ENCODE measurements at places on chromosomes 7 and 10.

DNA sequence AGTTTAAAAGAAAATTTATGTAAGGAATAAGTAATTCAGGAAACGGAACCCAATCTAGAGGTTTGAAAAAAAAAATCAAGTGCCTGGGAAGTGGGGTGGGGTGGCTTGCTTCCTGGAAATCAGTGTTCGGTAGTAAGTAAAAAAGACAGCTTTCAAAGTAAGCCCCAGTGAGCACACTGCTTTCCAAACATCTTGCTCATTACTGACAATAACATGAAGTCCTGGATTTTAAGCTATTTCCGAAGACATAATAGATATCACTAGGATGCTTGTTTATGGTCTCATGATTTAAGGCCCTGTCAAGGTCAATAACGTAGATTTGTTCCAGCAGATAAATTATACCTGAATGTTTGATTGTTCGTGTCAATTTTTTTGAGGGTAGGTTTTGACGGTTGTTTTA is 1.3 kb downstream of the STAMBPL1 start:
- DNase-seq: no peak

- no peak for DNase-seq
These were observed 36.9 kb upstream of the VSIR start for GRCh38 chr10:71810048-71810750.

- no peak for DNase-seq
These were observed 1184.8 kb downstream of the GATA3 start for GRCh38 chr10:9239298-9239697.

DNA sequence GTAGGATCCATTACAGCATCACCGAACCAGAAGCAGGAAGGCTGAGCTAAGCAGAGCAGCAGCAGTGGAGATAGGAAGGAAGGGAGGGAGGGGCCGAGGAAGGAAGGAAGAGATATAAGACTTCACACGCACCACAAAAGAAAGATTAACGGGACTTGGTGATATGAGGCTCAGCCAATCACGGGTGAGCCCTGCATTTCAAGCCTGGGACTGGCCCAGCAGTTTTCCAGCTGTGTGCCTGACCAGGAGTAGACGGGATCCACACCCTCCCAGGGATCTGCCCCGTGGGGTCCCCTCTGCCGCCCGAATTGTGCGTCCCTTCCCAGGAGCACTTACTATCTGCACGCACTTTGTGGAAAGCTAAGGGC is 16.2 kb downstream of the ATG9B start:
- no peak for DNase-seq

DNA sequence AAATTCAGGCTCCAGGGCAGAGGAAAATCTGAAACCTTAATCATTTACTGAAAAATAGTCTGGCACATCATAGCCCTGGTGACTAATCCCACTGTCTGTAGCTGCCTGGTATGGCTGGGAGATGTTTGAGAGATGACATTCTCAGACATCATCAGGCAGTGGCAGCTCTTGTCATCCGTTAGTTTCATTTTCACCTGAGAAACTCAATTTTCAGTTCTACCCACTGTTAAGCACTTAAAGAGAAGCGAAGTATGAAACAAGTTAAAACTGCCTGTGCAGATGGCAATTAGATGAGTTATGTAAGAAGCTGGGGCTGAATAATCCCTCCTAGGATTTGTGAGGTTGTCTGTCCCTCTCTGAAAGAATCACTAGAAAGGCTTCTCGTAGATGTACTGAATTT is 150.2 kb downstream of the NSUN6 start:
- DNase-seq: peak; percentile 25

DNA sequence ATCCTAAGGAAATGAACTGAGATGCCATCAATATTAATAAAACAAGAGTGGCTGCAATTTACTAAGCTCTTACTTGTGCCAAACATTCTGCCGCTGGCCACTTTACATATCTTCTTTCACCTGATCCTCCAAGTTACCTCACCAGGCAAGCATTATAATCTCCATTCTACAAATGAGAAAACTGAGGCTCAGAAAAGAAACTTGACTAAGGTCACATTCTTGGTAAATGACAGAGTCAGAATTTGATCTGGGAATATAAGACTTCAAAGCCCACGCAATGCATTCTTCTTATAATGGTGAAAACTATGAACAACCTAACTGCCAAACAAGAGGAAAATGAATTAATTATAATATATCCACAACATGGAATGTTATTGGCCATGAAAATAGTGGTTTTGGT is 46.1 kb upstream of the SMNDC1 start:
- DNase-seq: no peak

DNA sequence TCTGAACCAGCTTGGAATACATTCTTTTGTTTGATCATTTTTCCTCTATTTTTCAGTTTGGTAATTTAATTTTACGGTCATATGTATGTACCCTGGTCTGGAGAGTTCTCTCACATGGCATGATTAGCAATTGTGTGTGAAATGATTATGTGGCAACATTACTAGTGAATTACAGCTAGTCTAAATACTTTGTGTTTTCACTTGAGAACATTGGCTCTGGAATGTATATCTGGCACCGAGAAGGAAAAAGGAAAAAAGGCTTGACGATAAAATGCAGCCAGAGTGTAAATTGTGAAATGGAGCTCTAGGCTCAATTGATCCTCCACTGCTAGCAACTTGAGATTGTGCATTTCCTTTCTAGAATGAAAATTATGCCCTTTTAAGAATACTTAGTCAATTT is 397.2 kb downstream of the EXOC4 start:
- DNase-seq: no peak

- DNase-seq: no peak
These were observed 14.8 kb upstream of the PRR15 start for GRCh38 chr7:29548823-29549222.

GRCh38 chr10:67140641-67141040 is 214.8 kb downstream of the LRRTM3 start:
- DNase-seq: no peak

- no peak for DNase-seq
These were observed 9.8 kb upstream of the MRPS16 start for GRCh38 chr10:73262105-73262730.

DNA sequence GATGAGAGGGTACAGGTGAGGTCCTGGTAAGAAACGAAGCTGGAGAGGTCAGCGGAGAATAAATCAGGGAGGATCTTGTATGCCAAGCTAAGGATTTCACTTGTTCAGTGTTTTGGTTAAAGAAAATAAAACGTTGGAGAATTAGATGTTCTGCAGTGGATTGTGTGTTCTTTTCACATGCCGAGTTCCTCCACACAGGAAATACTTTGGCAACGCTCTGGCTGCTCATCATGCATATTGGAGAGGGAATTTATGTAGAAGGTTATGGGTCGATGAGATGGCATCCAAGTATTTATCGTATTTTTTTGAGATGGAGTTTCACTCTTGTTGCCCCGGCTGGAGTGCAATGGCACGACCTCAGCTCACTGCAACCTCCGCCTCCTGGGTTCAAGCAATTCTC is 11.0 kb downstream of the RPS24 start:
- no peak for DNase-seq

- DNase-seq: peak; percentile 69
These were observed 23.5 kb downstream of the TMEM273 start for GRCh38 chr10:49164559-49165188.

DNA sequence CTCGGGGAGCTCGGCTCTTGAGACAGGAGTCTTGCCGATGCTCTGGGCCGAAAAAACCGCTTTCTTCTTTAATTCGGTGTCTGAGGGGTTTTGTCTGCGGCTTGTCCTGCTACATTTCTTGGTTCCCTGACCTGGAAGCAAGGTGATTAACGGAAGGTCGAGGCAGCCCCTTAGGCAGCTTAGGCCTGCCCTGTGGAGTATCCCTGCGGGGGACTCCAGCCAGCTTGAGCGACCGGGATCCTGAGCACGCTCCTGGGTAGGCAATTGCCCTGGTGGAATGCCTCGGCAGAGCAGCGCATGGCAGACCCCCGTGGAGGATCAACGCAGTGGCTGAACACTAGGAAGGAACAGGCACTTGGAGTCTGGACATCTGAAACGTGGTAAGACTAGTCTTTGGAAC is 30.5 kb upstream of the GHITM start:
- no peak for DNase-seq

- DNase-seq: no peak
These were observed 142.2 kb upstream of the AKR1E2 start for GRCh38 chr10:4683838-4684237.

- no peak for DNase-seq
These were observed 148.2 kb upstream of the ETV1 start for GRCh38 chr7:14137676-14138075.

DNA sequence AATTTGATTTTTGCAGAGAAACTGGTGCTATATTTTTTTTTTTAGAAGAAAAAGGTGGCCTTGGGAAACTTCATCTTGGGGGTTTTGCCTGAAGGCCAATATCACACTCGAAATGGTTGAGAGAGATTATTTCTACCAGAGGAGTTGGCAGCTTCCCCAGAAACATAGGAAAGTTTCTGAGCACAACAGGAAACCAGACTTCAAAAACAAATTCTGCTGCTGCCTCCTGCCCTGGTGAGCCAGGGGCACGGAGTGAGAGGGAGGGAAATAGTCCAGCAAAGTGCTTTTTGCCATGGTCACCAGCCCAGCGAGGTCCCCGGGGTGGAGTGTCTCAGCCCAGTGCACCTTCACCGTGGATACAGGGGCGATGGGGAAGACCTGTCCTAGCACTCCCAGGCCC is 61.1 kb downstream of the FOXI2 start:
- DNase-seq: no peak

DNA sequence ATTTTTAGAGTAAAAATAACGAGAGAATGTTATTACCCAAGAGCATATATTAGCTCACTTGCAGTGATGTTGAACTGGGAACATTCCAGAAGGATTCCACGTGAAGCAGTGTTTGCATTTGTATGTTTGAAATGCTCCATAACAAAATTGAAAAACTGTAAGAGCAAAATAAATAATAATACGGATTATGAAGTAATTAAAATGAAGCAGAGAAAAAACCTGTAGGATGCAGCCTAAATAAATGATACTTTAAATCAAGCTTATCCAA is 203.3 kb downstream of the BAMBI start:
- DNase-seq: no peak

DNA sequence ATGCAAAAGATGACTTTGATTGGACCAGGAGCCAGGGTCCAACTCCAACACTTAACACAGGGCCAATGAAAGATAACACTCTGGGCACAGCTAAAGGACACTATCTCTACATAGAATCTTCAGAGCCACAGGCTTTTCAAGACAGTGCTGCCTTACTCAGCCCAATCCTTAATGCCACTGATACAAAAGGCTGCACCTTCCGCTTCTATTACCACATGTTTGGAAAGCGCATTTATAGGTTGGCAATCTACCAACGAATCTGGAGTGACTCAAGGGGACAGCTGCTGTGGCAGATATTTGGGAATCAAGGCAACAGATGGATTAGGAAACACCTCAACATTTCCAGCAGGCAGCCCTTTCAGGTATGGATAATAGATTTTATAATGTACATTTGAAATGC is 160.7 kb downstream of the MALRD1 start:
- no peak for DNase-seq

DNA sequence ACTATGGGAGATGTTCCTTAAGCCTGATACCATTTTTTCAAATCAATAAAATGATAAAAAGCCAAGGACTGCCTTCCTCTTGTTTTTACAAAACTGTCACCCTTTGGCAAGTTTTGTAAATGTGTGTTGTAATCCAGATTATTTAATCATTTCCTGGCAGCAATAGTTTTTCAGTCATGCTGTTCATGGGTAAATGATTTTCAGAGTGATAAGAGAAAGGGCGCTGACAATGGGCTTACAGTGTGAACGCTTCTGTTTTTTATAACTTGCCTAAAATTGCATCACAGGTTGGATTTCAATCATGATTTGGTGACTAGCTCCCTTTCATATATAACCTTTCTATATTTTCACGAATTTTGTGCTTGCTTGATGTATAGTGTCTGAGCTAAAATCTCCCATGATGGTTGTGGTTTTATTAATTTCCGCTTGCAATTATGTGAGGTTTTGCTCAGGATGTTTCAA is 19.0 kb upstream of the DMBT1 start:
- no peak for DNase-seq

DNA sequence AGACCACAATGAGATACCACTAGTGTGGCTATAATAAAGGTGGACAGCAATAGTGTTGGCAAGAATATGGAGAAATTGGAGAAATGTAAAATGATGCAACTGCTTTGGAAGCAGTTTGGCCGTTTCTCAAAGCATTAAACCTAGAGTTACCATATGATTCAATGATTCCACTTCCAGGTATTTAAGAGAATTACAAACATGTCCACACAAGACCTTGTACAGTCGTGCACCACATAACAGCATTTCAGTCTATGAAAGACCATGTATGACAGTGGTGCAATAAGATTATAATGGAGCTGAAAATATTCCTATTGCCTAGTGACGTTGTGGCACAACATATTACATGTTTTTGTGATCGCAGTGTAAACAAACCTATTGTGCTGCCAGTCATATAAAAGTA is 29.6 kb downstream of the CCDC172 start:
- no peak for DNase-seq

DNA sequence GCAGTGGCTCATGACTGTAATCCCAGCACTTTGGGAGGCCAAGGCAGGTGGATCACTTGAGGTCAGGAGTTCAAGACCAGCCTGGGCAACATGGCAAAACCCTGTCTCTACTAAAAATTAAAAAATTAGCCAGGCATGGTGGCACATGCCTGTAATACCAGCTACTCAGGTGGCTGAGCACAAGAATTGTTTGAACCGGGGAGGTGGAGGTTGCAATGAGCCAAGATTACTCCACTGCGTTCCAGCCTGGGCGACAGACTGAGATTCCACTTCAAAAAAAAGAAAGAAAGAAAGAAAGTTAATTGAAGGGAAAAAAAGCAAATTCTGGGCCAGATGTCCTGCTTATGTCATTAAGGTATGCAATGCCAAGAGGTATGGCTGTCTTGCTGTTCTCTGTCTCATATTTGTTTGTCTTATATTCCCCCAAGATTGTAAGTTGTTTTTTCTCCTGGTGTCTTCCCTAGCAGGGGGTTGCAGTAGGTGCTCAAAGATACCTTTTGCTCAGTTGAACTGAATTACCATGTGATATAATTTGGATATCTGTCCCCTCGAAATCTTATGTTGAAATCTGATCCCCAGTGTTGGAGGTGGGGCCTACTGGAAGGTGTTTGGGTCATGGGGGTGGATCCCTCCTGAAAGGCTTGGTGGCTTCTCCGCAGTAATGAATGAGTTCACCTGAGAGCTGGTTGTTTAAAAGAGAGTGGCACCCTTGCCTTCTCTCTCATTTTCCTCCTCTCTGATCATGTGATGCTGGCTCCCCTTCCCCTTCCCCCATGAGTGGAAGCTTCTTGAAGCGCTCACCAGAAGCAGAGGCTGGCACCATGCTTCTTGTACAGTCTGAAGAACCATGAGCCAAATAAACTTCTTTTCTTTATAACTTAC is 60.9 kb downstream of the MYOF start:
- DNase-seq: no peak

- DNase-seq: no peak
These were observed 309.5 kb downstream of the WDR37 start for GRCh38 chr10:1365540-1366321.

- no peak for DNase-seq
These were observed 119.2 kb downstream of the ARHGAP22 start for GRCh38 chr10:48485711-48486110.

GRCh38 chr10:3432081-3432825 is 259.7 kb upstream of the PITRM1 start:
- DNase-seq: no peak

Data from RPMI8226 (cell line).